ENCODE measurements at places on chromosomes 2 and 18. TPM values are rescaled to one million over a fixed set of nuclear protein-coding genes. Genes with fewer than 3 reads are reported as not detected.

DNA sequence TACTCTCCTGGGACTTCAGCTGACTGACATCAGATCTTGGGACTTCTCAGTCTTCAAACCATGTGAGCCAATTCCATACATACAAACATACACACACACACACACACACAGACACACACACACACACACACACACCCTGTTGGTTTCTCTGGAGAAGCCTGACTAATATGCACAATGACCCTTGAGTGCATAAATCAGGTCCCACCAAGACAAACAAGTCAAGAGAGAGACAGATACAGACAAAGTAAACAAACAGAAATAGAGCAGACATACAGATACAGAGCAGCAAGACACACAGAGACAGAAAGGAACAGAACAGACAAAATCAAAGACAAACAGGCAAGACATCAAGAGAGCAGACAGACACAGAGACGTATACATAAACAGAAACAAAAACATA lies 43.8 kb upstream of the DDX18 start:
- DNase-seq: no peak

- DNase-seq: peak; percentile 59
Observed at GRCh38 chr2:28393114-28393836, 617 bp downstream of the FOSL2 start.

GRCh38 chr2:45085487-45085886 lies 76.2 kb upstream of the SIX2 start:
- no peak for DNase-seq

- DNase-seq: peak; percentile 8
Observed at GRCh38 chr18:78542204-78542603, 437.4 kb upstream of the SALL3 start.

- no peak for DNase-seq
Observed at GRCh38 chr2:183610724-183611123, 486.5 kb downstream of the NUP35 start.

GRCh38 chr18:63236921-63237846 lies 82.4 kb downstream of the BCL2 start:
- DNase-seq: peak; percentile 51

DNA sequence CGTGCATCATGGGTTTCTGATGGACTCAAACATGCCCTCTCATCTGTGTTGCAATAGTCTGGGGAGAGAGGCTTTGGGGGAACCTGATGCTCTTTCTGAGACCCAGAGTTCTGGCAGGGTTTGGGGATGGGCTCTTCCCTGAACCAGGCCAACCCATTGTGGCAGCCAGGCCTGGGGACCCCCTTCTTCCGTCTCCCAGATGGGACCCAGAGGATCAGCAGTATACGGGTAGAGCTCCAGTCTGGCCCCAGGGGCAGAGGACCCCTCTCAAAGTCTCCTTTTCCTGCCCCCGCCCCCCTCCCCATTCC lies 333.7 kb downstream of the DYSF start:
- no peak for DNase-seq

GRCh38 chr18:62987055-62987830 lies 271.9 kb downstream of the PHLPP1 start:
- no peak for DNase-seq

DNA sequence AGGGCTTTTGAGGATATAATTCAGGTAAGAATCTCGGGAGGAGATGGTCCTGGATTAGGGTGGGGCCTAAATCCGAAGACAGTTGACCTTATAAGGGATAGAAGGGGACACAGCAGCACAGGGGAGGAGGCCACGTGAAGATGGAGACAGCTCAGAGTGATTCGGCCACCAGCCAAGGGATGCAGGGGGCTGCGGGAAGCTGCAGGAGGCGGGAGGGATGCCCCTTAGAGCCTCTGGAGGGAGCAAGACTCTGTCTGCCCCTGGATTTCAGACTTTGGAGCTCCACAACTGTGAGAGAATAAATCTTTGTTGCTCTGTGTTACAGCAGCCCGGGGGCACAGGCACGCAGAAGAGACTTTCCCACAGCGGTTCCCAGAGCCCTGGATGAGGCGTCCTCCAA lies 143.7 kb downstream of the ASB1 start:
- DNase-seq: no peak

GRCh38 chr2:113854208-113854607 lies 35.7 kb upstream of the ACTR3 start:
- DNase-seq: no peak

DNA sequence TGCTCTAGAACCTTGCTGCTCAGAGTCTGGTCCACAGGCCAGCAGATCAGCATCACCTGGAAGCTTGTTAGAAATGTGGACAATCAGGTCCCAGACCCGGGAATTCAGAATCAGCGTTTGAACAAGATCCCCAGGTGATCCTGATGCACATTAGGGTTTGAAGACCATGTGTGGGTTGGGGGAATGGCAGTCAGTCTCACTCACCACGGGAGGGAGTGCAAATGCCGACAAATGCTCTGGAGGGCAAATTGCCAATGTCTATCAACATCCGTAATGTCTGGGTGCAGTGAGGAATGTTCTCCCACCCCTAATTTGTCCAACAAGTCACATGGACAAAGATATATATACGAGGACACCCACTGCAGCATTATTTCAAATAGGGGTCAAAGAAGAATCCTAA lies 34.5 kb downstream of the INPP5D start:
- DNase-seq: no peak

GRCh38 chr2:167438206-167438605 lies 549.9 kb downstream of the XIRP2 start:
- DNase-seq: peak; percentile 11

- no peak for DNase-seq
Observed at GRCh38 chr2:100527440-100528015, 35.3 kb upstream of the PDCL3 start.

- DNase-seq: peak; percentile 35
Observed at GRCh38 chr2:46804794-46805193, 110.8 kb downstream of the MCFD2 start.

GRCh38 chr2:109450574-109451273 lies 163.0 kb downstream of the SEPTIN10 start:
- no peak for DNase-seq

DNA sequence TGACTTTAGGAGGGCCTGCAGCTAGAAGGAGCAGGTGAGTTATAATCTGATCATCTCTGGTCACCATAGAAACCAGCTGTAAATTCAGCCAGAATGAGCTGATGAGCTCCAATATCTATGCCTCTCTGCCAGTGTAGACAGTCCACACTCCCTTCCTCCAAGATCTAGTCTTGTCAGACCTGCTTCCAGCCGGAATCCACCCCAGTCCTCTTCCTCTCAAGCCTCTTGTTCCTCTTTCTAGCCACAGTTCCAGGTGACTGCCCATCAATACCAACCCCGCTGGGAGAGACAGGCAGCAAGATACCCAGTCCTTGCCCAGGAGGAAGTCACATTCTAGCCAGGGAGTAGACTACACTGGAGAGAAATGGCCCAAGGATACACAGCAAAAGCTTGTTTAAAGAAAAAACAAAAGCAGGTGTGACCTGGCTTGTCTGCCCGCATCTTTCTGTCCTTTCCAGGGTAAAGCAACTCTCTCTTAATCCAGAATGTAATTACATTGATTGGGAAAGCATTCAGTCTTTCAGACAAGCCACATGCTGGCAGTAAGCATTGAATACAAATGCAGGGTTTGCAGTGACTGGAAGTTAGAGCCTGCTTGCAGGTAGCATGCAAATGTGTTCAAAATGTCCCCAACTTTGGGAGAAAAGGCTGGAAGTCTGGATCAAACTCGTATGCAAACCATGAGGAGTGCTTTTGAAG lies 9.0 kb upstream of the SLC35F6 start:
- no peak for DNase-seq

- no peak for DNase-seq
Observed at GRCh38 chr2:15115776-15116175, 445.4 kb downstream of the NBAS start.

GRCh38 chr2:69122271-69122670 lies 109.3 kb downstream of the ANTXR1 start:
- peak; percentile 77 for DNase-seq

- peak; percentile 74 for DNase-seq
Observed at GRCh38 chr2:132669908-132670495, at the start of gene LYPD1. LYPD1 (minus strand) TSS chr2:132670205; CDS start chr2:132669932, 273 bp downstream.

DNA sequence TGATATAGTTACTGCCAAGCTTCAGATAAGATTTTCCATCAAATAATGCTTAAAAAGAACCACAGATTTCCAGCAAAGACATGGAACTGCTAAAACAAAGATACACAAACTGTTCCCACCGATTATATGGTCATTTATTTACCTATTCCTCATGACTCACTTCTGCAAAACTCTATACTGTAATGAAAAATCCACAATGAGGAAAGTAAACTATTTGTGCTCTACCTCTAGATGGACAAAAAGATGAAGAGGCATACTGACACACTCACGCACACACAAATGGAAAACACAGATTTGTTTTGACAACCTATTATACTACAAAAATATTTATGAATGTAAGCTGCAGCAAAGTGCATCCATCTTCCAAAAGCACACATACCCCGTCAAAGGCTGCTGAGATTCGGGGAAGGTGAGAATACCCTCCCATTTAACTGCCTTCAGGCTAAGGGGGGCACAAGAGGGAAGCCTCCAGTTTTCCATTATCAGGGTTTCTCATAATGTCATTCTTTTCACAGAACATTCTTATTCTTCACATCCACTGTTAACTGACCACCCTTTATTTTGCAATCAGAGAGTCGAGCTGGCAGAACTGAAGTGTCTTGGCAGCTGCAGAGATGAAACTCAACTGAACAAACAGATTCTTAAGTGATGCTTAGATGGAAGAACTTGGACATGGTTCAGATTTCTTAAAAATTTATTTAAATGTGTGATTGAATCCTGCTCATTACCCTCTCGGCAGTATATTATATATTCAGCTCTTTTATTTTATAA lies 115.9 kb upstream of the TANK start:
- DNase-seq: peak; percentile 41

- DNase-seq: peak; percentile 45
Observed at GRCh38 chr2:211455216-211455841, 898.9 kb downstream of the CPS1 start.

GRCh38 chr2:232523682-232524597 lies 2.0 kb upstream of the CHRND start:
- no peak for DNase-seq

DNA sequence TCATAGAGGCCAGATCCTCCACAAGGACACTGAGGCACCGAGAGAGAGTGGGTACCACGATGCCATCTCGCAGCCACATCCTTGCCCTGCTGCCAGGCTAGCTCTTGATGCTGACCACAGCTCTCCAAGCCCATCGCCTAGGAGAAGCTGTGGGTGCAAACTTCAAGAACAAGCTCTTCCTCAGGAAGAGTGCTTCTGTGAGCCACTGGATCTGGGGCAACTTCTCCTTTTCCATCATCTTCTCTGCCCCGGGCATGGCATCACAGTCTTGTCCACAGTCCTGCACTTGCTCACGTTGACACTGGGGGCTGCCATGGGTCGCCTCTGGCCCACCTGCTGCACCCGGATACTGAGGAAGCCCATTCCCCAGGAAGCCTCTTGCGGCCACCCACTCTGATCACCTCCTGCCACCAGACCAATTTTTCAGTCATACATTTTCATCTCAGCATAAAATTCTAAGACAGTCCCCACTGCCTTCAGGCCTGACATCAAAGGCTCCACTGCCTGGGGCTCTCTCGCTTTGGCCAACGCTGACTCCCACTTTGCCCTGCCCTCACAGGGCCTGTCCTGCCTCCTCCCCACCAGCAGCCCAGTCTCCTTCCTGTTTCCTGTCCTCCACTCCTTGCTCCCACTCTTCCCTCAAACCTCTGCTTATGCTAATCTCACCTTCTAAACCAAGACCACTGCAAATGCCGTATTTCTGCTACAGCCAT lies 243.9 kb downstream of the AFF3 start:
- no peak for DNase-seq

- DNase-seq: no peak
Observed at GRCh38 chr2:239015218-239015900, 167.5 kb downstream of the TWIST2 start.

DNA sequence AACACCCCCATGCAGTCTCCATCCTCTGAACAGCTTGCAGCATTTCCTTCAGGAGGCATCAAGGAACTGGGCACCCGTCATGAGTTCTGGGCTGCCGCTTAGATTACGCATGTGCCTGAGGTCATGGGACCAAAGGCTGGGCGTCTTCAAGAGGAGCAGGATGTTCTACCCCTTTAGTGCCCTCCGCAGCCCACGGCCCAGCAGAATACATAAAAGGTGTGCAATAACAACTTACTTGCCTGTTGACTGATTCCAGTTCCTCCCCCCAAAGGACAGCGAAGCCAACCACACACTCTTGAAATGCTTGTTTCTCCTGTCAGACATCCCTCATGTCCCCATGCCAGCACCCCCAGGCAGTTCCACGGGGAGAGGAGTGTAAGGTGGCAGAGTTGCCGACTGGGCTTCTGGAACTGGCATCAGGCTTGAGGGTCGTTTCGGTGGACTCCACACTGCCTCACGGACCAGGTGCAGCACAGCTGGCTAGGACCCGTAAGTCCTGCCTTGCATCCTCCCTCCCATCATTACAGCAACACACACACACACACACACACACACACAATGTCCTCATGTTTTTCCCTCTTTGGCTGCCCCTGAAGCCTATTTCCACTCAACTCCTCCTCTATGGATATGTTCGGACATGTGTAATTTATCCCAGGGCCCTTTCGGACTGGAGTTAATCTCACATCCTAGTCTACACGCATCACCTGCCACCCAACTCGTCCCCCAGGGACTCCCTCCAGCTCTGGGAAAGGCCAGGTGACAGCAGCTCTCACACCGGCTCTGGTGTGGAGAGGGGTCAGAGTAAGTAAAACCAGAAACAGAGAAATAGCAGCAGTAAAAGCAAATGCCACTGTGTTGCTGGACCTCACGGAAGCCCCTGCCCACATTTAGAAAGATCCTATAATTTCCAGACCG lies 200.7 kb downstream of the BCL11A start:
- DNase-seq: no peak

- no peak for DNase-seq
Observed at GRCh38 chr18:60247103-60247502, 125.5 kb downstream of the MC4R start.

Gene LDLRAD4
- total RNA-seq: 1.9 TPM

Gene VWC2L
- not detected for total RNA-seq

Gene TYW5
- total RNA-seq: 6.4 TPM

Gene GPR45
- total RNA-seq: not detected

Gene DSG2
- total RNA-seq: 0.34 TPM

Gene CRYBA2
- total RNA-seq: not detected

Gene C2orf66
- total RNA-seq: not detected

Gene CLEC4F
- not detected for total RNA-seq

Gene ATF2
- 33.7 TPM for total RNA-seq

Gene EVA1A
- total RNA-seq: 122 TPM

Gene MOCOS
- 3.2 TPM for total RNA-seq

Gene HRH4
- total RNA-seq: not detected

Gene SLC35F5
- 66.1 TPM for total RNA-seq

Gene ACADL
- not detected for total RNA-seq

Gene RNU2-63P
- not detected for total RNA-seq
